ENCODE measurements at places on chromosomes 12 and 14.

DNA sequence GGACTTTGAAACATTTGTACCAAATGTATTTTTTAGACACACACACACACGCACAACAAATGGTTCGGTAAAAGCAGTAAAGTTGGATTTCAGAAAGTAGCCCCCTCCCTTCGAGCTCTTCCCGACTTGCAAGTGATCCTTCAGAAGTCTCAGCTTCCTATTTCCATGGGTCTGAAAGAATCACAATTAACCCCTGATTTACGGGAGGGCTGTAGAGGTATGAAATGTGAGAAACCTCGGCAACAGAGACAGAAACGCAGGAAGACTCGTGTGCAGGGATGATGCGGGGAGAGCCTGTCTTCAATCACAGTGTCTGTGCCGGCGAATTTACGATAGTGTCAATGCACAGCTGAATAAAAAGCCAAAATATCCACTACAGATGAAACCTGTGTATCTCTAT is 60.7 kb upstream of the VRK1 start:
- no peak for DNase-seq

DNA sequence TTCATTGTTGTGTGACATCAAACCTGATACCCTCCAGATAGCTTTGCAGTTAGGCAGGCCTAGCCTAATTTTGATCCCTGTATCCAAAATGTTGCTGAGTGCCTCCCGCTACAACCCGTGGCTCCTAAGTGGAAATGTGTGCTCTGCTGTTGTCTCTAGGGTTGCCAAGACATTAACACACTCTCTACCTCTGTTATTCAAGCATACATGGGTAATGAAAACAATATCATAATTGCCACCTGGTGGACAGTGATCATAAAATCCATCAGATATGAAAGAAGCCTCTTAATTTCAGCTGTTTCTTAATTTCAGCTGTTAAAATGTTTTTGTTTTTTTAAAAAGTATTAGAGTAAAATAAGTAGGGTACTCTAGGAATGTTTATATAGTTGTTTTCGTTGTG is 93.5 kb downstream of the PLEKHA5 start:
- no peak for DNase-seq

DNA sequence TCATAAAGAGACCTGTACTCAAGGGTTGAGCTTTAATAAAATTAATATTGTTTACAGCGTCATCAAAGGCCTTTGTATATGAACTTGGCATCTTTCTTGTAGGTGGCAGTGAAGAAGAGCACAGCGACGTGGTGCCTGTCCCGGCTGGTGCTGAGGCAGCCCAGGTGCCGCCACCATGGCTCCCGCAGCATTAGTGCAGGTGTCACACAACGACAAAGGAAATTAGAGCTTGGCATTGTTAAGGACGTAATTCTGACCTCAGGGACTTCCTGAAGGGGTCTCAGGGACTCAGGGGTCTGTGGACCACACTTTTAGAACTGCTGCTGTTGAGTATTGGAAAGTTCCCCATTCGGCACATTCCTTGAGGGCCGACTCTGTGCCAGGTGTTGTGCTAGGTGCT is 24.1 kb downstream of the EML1 start:
- no peak for DNase-seq

DNA sequence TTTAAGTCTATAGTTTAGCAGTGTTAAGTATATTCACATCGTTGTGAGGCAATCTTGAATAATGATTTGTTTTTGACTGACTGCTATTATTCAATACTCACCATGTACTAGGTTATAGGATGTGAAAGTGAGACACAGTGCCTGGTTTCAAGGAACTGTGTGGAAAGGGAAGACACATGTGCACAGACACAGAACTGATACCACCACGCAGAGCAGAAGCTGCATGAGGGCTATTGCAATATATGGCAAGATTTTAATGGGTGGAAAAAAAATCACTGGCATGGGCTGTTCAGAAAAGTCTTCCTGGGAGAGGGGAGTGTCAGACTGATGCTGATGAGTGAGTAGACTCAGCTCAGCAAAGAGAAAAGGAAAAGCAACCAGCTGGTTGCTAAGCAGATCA is 10.4 kb downstream of the SLC7A8 start:
- DNase-seq = no peak

DNA sequence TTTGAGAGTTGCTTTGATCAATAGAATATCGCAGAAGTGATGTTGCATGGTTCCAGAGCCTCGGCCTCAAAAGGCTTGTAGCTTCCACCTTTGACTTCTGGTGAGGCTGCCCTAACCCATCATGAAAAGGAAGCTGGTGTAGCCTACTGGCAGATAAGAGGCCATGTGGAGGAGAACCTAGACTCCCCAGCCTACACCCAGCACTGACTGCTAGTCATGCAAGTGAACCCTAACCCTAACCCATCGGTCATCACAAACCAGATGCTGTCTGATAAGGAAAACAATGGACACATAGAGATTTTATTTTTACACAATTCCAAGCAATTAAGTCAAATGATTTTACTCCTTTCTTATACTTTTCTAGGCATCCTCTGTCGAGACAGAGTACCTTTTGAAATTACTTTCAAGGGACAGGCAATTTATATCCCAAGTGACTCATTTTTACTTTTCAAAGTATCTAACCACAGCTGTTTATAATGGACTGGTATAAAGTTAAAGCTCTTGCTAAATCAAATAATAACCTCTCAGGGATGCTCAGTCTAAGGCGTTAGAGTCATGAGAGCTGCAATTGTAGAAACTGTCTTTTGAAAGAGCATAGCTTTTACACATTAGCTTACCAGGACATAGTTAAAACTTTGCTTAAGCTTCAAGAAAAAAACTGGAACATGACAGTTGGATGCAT is 17.6 kb downstream of the PTPRB start:
- no peak for DNase-seq

DNA sequence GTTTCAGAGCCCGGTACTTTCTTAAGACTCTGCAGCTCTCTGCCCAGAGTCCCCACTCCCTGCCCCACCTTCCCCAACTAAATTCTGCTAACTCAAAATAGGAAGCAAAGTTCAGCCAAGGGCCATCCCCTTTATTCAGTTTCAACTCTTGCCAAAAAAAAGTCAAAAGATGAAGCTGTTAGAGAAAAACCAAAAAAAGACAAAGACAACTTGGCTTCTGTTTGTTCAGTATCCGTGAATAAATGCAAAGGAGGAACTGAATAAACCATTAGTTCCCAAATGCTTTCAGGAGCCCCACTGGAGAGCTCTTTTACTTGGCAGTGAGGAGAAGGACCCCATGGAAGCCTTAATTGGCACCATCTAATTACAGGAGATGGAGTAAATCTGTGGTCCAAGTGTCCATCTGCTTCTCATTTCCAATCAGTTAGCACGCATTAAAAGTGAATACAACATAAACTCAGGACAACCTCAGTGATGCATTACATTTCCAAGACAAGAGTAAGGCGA is 155.4 kb upstream of the GZMB start:
- no peak for DNase-seq

- peak; percentile 26 for DNase-seq
These were observed 595 bp upstream of the METAP2 start for GRCh38 chr12:95473231-95473883.

- no peak for DNase-seq
These were observed 319.4 kb downstream of the EGLN3 start for GRCh38 chr14:33631441-33631840.

DNA sequence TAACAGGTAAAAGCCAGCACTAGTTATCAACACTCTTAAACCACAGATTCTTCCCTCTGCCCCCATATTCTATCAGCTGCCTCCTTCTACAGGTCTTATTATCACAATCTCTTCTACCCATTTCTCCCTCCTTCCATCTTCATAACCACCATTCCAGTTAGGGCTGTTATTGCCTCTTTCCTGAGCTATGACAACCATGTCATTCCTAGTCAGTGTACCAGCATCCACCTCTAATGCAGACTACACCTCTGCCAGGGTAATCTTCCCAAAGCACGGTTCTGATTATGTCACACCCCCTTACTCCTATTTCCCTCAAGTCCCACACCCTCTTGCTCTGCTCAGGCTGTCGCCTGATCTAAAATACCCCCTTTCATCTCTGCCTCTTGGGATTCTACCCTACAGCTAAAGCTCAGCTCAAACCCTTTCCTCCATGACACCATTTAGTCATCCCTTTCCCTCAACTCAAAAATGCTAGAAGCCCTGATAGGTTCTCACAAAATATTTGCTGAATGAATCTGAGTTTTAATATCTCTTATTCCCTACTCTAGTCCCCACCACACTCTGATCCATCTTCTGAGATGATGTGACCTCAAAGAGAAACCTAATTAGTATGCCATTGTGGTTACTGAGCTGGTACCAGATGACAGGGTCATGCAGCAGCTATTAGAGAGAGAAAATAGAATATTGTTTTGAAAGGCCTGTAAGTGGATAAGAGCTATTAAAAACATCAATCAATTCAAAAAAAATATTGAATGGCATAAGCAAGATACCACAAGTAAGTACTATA is 11.7 kb downstream of the RACGAP1 start:
- DNase-seq = no peak

DNA sequence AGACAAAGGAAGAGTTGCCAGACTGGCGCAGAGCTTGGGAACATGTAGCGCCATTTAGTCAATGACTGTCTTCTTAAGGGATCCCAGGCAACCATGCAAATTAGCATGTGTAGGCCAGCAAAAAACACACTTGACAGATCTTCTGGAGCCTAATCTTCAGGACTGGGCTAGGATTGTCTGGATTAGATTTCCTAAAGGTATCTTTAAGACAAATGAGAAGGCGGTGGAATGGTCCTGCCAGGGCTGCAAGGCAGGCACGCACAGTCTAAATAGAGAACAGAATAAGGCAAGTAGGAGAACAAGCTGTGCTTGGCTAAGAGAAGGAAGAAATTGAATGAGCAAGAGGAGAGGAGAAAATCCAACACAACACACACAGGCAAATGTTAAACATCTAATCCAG is 80.0 kb downstream of the CIT start:
- no peak for DNase-seq

GRCh38 chr12:132634411-132634990 is 15.9 kb downstream of the P2RX2 start:
- DNase-seq = no peak

- no peak for DNase-seq
These were observed 22.4 kb upstream of the SERPINA6 start for GRCh38 chr14:94345344-94346064.

DNA sequence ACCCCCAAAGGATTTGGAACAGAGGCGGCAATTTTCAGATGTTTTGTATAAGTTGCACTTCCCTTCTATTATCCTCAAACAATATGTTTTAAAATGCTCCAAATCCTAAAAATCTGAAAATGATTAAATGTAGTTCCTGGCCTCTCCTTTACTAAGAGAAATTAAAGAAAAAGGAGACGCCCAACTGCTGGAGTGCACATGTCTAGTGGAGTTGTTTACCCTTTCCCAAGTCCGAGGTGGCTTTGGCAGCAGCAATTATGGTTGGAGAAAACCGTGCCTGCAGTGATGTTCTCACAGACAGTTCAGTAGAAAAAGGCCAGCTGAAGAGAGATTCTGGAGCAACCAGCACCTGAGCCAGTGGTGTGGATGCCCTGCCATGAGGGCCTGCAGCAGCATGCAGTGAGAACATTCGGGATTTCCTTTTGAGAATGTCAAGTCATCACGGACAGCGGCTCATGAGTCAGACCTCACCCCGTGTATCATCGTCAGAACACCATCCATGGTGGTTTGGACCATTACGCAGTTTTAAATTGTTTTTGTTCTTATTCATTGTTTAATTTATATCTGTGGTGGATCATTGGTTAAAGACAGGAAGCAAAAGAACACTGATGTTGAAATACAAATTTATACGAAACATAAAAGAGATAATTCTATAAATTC is 179.0 kb upstream of the KRR1 start:
- no peak for DNase-seq

DNA sequence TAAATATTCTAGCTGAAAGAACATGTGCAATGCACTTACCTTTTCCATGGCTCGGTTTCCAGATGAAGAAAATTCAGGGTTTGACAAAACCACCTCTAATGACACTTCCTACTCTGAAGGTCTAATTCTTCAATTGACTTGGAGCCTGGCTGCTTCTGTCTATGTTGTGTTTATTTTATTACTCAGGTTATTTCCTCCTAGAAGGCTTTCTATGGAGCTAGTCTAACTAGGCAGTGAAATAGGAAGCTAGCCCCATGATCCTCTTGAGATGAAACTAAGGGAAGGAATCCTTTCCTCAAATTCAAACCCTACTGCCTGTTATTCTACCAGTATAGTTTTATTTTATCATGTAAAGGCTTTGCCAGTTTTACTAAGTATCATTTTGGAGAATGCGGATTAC is 20.9 kb upstream of the IFNG-AS1 start:
- DNase-seq = no peak

- no peak for DNase-seq
These were observed 84.3 kb downstream of the PLCZ1 start for GRCh38 chr12:18653465-18653864.

- no peak for DNase-seq
These were observed 19.1 kb upstream of the PLA2G1B start for GRCh38 chr12:120346681-120347080.

DNA sequence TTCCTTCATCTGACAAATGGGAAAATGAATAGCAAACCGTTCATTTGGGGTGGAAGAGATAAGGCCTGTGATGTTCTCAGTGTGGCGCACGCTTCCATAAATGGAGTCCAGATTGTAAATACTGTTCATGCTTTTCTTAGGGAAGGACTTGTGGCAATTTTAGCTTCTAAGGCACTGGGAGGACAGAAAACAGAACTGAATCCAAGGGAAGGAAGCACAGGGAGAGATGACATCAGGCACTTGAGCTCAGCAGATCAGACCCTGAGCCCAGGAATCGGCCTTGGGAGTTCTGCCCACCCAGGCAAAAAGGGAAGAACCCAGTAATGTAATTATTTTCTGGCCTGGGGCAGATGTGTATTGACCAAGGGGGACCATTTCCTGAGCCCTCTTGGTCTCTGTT is 7.2 kb upstream of the SH2B3 start:
- no peak for DNase-seq

DNA sequence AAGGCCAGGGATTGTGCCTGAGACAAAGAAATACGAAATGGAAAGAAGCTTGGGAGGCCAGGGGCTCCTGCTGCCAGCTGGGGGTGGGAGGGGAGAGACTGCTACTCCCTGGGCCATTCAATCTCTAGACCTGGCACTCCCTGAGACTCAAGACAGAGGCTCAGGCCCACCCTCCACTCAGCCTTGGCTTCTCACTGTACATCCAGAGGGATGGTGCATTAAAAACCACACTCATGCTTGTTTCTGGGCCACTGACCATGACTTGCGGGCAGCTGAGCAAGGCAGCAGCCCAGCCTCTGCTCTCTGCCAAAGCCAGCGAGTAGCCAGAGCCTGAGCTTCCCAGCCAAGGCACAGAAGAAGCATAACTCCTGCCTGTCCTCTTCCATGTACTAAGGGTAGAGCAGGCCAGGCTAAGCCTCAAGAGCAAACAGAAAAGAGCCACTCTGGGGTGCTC is 41.5 kb downstream of the PITPNM2 start:
- DNase-seq = no peak
